Globus pallidus (tissue), 1 donor: ENCODE measurements at places on chromosomes 7 and 10.

DNA sequence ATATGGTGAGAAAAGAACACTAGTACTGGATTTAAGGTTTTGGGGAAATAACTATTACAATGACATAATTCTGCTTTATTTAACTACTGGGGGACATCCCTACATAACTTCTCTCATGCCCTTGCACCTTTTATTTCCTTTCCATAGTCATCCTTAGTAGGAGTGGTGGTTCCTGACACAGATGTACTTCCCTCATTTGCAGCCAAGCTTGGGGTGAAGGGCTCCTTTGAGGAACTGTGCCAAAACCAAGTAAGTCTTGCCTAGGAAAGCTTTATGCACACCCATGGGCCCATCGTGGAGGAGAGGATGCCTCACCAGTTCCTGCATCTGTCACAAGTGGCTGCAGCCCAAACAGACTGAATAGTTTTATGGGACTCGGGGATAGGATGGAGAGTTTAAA is 20.6 kb downstream of the ZDHHC6 start:
- DNase-seq, result no peak

- no peak for DNase-seq
Measured at GRCh38 chr10:120607710-120608703, 151.0 kb downstream of the PLPP4 start.

DNA sequence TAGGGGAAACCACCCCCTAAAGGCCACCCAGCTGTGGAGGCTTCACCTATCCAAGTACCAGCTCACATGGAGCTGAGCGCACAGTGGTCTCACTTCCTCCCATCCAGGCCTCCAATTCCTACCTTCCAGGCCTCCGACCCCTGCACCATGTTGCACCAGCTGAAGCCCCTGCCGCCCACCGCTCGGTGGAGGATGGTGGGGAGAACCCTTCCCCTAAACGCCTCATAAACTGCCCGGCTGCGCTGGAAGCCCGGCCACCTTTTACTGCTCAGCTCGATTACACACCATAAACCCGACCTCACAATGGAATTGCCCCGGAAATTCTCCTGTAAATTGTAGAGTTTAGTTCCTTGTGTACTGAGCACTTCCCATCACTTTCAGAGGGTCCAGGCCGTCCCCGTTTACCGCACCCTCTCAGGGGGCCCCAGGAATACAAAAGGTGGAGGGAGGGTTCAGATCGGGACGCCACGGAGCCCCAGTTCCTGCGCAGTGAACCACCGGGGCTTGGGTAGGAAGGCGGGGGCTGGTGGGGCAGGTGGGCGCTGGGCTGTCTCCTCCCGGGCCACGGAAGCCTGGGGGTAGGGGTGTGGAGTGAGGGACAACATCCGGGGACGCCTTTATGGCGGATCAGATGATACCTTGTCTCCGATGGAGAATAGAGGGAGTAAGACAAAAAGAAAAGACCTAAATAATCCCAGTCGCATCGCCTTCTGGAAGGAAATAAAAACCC is 1.4 kb upstream of the HOXA7 start:
- no peak for DNase-seq

GRCh38 chr7:602341-603141 is 82.9 kb upstream of the PDGFA start:
- DNase-seq, result no peak

- DNase-seq, result no peak
Measured at GRCh38 chr10:104150139-104150538, 28.2 kb downstream of the SFR1 start.

DNA sequence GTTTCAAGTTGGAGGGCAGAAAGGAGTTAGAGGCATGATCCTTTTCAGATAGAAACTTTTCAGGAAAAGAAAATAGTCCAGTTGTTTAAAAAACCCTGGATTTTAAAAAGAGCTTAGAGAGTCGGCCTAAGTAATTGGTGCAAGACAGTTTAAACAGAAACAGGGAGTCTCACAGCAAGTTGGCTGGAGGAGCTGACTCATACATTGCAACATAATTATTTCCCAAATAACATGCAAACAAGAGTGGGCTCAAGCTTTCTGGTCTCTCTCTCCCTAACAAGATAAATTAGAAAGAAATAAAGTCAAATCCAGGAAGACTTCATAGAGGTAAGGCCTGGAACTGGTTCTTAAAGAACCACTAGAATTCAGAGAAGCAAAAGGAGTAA is 100.3 kb upstream of the AGBL3 start:
- DNase-seq, result no peak

DNA sequence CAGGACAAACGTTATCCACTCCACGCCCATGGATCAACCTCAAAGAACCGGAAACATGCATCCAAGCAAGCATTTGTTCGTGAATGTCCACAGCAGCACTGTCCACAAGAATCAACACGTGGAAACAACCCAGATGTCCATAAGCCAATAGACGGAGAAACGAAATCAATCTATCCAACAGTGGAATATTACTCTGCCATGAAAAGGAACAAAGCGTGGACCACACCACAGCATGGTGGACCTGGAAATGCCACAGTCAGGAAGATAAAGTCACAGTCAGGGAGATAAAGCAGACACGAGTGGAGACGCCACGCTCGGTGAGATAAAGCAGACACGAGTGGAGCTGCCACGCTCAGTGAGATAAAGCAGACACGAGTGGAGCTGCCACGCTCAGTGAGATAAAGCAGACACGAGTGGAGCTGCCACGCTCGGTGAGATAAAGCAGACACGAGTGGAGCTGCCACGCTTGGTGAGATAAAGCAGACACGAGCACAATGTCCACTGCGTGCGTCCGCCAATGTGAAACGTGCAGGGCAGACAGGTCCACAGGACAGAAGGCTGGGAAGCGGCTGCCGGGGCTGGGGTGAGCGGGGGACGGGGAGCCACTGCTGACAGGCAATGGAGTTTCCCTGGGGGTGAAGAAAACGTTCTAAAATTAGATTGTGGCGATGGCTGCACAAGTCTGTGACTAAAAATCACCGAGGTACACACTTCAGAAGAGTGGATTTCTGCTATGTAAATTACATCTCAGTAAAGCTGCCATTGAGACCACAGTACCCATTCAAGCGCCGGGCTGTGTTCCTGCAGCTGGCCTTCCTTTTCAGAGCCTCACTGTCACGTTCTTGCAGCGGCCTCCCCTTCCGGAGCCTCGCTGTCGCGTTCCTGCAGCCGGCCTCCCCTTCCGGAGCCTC is 10.6 kb downstream of the GPER1 start:
- DNase-seq, result no peak

GRCh38 chr10:86234541-86235270 is 131.9 kb downstream of the GRID1 start:
- no peak for DNase-seq

DNA sequence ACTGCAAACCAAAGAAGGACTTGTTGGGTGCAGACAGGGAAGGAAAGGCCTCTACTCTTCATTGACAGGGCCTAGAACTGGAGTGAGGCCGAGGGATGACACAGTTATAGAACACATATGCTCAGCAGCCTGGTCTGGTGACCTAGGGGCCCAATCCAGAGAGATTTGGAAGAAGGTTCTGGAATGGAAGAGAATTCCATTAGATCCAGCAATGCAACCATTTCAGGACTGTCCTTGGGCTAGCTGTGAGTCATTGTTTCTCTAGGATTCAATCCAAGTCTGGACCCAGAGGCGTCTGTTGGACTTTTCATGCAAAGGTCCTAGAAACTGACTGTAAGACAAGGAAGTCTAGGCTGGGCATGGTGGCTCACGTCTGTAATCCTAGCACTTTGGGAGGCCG is 59.2 kb downstream of the WIPF3 start:
- no peak for DNase-seq

- no peak for DNase-seq
Measured at GRCh38 chr7:13017333-13017857, 330.0 kb downstream of the ARL4A start.

GRCh38 chr10:35765066-35765527 is 123.0 kb upstream of the FZD8 start:
- peak; percentile 8 for DNase-seq

DNA sequence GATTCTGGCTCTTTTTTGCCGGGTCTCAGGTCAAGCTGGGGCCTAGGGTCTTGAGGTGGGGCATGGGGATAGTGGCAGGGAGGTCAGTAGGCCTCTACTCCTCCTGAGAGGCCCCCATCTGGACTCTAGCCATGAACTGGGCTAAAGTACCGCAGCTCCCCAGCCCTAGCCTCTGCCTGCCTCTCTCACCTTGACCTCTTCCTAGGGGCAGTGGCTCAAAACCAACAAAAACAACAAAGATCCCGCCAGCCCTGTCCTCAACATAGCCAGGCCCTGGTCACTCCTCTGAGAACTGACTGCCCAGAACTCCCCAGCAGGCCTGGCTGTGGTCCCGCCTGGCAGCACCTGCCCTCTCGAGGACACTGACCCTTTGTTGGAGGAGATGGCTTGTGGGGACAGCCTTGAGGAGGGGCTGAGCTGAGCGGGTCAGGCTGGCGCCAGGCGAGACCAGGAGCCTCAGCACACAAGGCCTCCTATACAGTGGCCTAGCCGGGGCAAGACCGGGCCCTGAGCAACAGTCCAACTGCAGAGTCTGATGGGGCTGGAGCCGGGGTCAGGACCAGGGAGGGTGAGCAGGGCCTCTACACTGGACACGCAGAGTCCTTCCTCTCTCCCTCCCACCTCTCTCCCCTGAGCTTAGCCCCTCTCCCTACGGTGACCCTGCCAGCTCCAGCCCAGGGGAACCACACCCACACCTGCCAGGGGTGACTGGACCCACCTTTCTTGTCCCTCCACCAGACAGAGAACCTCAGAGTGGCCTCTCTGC is 11.6 kb upstream of the PPIF start:
- peak; percentile 99 for DNase-seq

DNA sequence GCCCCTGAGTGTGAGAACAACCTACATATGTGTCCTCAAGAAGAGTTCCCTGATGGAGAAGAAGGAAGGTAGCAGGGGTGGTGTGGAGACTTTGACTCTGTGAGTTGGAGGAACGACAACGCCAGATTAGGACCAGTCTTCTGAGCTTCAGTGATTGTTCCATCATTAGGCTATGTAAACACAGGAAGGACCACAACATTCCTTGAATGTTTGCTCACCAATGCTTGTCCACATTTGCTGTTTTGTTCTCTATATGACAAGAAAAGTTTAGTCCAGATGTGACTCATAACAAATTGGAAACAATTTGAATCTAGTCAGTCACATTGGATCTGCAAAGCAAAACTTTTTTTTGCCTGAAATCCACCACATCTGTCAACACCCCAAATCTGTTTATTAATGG is 62.7 kb downstream of the ENTPD1 start:
- no peak for DNase-seq

- DNase-seq, result no peak
Measured at GRCh38 chr7:102024769-102025391, 207.5 kb downstream of the CUX1 start.

GRCh38 chr10:113341138-113341537 is 211.7 kb upstream of the HABP2 start:
- no peak for DNase-seq

DNA sequence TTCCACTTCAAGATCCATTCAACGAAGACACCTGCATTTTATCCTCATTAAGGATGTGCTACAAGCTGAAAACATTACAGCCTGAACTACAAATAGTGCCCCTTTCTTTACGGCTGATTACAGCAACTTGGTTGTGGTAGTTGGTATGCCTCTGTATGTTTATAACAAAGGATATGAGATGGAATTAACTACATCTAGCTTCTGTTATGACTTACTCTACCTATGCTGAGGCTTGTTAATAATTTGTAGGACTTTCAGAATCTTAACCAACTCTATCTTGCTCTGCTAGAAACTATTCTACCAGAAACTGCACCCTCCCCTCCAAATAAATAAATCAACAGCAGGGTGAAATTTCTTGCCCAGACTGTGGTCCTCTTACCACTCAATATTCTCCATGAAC is 448.1 kb downstream of the GRM8 start:
- DNase-seq, result no peak

- no peak for DNase-seq
Measured at GRCh38 chr10:29646960-29647461, 12.2 kb upstream of the SVIL start.

DNA sequence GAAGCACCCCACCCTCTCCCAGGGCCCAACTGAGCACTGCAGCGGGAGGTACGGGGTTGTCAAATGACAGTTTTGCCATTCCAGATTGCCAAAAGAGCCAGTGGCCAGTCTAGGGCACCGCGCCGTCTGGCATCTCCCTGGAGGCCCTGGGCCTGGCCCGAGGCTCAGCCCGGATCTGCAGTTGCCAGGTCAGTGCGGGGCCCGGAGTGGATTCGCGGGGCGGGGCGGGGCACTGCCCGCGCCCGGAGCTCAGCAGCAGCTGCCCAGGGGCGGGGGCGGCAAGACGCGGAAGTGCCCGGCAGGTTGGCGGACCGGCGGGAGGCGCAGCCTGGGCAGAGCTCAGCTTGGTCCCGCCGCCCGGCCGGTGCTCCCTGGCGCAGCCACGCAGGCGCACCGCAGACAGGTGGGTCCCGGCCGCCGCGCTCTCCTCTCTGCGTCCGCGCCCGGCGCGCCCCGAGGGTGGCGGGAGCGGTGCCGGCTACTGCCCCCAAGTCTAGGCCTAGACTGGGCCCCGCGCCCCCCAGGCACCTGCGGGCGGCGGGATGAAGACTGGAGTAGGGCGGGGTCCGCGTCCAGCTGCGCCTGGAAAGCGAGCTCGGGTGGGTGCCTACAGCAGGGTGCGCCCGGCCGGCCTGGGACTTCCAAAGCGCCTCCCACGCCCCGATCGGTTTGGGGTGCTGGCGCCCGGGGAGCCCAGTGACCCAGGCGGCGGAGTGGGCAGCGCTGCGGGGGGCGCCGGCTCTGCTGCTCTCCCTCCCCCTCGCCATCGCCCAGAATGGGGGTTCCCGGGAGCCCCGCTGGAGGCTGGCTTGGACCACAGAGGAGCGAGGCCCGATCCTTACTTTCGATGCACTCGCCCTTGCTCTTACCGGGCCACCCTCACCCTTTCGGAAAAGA is at the start of gene IRF5:
Gene IRF5, plus strand, starts transcription at position 281 of the 897 bp plus-strand sequence. CDS start 4,155 bp downstream, outside the sequence.
- peak; percentile 18 for DNase-seq

DNA sequence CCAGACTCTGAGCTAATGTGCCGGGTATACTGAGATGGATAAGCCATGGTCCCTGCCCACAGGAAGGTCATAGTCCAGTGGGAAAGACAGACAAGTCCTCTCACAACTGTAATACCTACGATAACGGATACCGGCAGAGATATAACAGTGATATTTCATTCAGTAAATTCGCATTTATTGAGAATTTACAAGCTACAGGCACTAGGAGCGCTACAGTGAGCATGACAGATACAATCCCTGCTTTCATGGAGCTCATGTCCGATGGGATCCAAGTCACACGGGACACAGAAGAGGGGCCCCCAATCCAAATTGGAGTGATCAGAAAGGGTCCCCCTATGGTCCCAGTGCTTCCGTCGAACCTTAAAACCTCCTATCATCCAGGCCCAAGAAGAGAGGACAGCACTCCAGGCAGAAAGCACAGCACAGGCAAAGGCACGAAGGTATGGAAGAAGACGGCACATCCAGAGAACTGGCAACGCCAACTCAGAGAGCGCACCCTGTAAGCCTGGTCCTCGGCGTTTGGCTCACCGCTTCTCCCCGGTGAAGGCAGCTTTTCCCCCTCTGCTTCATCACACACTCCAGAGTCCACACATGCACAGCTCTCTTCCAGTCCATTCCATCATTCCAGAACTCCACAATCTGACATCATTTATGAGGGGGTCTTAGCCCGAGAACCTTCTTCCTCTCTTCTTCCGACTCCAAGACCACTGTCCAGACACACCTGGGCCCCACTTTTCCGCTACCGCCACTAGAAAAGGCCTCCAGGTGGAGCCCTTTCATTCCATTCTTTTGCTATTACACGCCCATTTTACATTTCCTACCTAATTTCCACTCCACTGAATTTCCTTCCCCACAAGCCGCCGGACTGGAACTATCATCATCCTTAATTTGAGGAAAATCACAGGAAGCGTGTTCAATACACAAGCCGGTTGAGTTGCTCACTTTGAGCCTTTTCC is 47.8 kb upstream of the NKX2-3 start:
- DNase-seq, result no peak

GRCh38 chr7:2313450-2314208 is 612 bp downstream of the SNX8 start:
- peak; percentile 3 for DNase-seq

GRCh38 chr7:112505495-112505894 is 24.7 kb downstream of the LSMEM1 start:
- no peak for DNase-seq
